ENCODE measurements at places on chromosomes 11 and 22.

DNA sequence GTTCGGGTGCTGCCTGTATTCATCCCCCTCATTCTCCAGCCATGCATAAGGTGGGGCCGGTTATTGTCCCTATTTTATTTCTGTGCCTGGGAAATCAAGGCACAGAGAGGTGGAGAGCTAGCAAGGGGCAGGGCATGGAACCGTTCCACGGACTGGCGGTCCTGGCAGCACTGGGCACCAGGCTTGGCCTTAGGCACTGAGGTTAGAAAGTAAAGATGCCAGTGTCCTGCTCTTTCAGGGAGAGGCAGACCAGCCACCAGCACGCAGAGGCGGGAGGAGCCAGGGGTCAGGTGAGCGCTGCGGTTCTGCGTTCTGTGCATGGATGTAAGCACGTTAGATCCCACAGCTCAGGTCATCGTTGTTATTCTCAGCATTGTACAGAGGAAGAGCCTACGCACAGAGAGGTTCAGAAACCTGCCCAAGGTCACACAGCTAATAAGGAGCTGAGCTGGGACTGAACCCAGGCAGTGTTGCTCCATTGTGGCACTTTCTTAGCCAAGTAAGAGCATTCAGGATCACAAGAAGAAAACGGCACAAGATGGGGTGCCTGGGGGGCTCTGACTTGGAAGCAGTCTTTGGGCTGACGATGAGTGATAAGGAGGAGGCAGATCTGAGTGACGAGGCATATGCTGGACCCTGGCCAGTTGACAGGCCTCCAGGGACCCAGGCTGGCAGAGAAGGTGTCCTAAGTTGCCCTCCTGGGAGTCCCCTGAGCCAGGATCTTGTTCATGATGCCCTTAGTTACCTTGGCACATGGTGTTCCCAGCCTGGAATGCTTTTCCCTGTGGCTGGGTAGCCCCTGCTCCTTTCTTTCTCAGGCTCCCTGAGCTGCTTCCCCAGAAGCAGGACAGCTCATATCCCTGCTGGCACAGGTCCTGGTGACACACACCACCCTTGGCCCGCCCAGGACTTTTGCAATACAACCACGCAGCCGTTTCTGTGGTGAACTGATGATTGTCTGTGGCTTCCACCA is 41.1 kb downstream of the OSBPL5 start:
- DNase-seq: peak; percentile 92

GRCh38 chr22:20234760-20235388 is 33.2 kb downstream of the RTN4R start:
- no peak for DNase-seq

GRCh38 chr11:67440229-67441097 is 2.8 kb downstream of the CORO1B start:
- no peak for DNase-seq

- no peak for DNase-seq
Measured at GRCh38 chr22:30261134-30261533, 5.5 kb downstream of the OSM start.

- DNase-seq: peak; percentile 62
Measured at GRCh38 chr11:130873761-130874160, 42.5 kb downstream of the SNX19 start.

DNA sequence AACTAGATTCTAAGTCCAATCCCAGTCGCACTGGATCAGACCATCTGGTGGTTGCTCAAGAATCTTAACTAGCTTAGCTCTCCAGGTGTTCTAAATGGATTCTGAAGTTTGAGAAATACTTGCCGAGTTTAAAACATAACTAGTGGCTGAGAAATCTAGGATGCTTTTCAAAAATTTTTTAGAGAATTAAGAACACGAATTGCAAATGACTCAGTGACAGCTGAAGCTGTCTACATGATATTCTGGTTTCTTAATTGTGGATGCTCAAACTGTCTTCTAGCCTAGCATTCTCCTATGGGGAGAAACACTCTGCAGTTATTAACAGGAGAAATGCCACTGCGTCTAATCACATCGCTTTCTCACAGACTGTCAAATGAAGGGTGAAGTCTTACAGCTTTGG is 20.2 kb upstream of the TP53AIP1 start:
- DNase-seq: no peak

GRCh38 chr22:29129808-29130140 is 56.9 kb downstream of the KREMEN1 start:
- DNase-seq: no peak

DNA sequence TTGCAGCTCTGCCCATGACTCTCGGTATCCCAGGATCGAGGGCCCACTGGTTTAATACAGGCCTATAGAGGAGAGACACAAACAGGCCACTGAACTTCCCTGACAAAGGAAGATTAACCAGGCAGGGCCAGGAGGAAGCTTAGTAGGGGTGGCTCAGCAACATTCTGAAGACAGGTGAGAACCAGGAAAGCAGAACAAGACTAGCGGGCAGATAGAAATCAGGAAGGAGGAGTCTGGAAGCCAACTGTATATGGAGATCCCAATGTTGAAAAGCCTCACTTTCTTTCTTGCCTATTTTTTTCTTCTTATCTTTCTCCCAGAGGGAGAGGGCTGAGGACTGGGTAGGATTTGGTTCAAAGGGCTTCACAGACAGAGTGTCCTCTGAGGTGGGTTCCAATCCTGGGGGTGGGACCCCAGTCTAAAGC is 5.4 kb downstream of the PI4KA start:
- DNase-seq: no peak

DNA sequence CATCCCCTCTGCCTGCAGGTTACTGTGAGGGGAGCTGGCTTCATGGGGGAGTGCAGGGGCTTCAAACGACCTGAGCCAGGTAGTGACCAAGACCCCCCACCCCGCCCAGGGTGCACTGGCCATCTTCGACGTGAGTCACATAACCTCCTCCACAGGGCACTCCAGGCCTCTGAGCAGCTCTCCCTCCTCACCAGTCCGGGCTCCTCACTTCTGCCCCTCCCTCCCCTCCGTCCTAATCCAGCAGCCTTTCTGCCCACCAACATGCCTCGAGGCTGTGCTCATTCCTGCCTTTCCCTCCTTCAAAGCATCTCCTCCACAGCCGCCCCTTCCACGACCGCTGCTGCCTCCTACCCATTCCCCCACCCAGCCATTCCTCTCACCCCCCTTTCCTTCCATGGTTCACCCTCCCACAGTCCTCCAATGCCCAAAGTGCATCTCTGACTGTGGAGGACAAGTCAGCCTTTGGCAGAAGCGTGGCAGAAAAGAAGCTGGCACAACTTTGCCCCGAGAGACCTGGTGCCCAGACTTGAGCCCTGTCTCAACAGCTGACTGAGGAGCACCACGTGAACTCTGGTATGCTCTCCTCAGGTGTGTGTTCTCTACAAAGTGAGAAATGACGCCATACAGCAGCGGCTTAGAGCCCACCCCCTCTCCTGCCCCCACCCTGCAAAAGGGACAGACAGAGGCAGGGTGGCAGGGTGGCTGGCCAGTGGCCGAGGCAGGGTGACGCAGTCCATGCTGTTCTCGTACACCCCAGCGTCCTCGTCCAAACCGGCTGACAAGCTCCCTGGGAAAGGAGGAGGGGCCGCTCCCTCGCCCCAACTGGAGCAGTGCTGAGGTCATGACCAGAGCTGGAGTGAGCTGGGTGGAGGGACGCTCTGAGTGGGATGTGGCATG is 30.4 kb downstream of the OPCML start:
- DNase-seq: no peak

GRCh38 chr22:21108379-21109115 is 62.8 kb downstream of the LRRC74B start:
- DNase-seq: no peak

DNA sequence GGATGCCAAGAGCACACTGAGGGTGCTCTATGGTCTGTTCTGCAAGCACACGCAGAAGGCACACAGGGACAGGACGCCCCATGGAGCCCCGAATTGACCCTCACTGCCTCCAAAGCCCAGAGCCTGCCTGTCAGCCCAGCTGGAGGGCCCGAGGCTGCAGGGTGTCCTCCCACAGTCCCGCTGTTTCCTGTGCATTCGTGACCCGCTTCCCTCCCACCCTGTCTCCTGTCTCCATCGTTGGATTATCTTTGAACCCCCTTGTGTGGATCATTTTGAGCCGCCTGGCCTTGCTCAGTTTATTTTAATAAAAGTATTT is 25.6 kb downstream of the PARVG start:
- DNase-seq: no peak

DNA sequence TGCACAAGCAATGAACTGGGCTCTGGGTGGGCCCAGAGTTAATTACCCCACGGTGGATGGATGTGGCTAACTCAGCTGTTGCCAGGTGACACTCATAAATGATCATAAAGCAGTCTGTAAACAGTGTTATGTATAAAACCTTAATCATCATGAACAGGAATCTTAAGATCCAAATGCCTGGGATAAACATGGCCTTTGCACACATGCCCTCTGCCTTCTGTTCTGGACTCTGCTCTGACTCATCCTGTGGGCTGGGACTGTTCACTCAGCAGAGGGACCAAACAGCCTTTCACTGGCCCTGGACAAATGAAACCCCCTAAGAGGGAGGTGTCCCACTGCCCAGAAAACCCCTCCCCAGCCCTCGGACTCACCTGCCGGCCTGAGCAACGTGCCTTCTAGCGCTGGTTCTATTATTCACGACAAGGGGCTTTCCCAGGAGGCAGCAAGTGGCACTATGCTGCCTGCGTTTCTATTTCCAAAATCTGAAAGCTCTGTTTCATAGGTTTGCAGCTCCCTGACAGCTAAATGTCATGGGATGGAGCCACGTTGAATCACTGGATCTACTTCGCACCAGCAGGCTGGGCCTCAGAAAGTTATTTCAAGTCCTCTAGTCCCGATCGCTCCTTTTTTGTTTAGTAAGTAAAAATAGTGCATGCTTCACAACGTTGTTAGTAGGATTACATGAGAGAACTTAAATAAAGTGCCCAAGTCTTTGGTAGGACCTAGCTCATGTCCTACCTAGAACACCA is 53.0 kb downstream of the LARGE1 start:
- DNase-seq: no peak

DNA sequence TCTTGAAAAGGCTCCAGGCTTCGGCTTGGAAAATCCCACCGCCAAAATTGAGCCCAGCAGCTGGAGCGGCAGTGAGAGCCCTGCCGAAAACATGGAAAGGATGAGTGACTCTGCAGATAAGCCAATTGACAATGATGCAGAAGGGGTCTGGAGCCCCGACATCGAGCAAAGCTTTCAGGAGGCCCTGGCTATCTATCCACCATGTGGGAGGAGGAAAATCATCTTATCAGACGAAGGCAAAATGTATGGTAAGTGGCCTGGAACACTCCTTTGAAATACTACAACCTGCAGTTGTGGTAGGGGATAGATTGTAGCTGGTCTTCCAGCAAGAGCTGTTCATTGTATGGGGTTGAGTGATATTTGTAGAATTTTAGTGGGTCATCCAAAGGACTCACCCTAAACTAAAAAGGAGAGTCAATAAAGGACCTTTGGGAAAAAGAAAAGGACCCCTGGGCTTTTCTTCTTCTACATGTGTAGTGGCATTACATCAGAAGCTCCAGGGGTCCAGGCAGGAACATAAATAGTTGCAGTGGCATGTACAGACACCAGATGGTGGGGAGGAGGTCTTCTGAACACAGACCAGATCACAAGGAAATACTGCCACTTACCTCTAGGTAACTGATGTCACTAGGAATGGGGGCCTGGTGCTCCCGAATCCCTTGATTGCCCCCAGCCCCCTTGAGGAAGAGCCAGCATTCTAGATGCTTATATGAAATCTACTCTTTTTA is 90.1 kb downstream of the TEAD1 start:
- DNase-seq: no peak

DNA sequence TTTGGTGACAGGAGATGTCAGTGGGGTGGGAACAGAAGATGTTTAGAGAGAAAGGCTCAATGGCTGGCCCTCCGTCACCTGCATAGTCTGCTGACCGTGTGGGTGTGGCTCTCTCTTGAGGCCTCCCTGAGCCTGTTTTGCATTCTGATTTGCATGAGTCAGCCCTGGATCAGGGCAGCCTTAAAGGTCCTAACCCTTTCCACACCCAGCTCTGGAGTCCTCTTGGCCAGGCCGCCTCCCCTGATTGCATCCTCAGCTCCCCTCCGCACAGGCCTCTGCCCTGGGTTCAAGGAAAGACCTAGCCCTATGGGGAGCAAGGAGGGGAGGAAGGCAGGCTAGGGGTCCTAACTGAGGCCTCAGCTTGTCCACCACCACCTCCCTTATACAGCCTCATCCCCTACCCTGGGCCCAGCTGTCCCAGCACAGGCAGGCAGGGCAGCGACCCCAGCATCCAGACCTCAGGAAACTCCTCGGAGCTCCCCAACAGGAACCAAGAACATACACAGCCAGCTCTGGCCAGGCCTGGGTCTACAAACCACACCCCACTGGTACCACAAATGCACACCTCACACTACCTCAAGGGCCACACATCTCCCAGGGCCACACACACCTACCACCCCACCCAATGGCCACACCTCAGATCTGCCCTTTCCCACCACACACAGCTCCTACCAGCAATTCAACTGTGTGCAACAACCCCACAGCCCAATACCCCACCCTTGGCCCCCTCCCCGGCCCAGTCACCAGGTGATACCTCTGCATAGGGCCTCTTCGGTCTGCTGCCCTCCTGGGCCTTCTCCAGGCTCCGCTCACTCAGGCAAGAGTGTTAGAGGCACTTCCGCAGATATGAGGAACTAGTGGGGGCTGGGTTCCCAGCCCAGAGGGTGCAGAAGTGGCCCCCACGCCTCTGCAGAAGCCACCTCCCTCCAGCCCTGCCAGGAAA is 13.7 kb downstream of the ARAP1 start:
- peak; percentile 34 for DNase-seq

GRCh38 chr11:78069465-78069864 is 5.8 kb downstream of the THRSP start:
- no peak for DNase-seq

- DNase-seq: peak; percentile 88
Measured at GRCh38 chr11:64304316-64305072, 830 bp upstream of the ESRRA start.

DNA sequence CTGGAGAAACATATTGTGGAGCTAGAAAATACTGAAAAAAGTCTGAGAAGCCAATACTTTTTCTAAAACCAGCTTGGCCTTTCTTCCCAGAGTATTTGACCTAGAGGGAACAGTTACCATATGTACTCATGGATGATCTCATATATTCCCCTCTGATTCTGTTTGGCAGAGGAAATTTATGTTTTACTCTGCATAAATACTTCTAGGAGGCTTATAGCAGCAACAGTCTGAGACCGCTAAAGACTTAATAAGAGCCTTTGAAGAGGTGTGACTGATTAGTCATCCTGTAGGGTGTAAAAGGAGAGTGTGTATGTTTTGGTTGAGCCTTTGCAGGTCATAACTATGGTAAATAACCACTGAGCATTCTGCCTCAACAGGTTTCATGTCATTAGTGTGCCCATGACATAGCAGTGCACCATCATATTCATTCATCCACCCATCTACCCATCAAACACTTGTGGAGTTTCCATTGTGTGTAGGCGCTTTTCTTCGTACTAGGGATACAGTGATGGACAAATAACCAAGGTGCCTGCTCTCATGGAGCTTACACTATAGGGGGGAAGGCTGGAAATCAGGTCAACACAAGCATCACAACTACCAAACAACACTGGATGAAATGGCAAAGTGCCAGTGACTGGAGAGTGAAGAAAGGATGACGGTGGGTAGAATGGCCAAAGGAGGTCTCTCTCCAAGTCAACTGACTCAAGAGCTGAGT is 44.5 kb downstream of the TRAF6 start:
- peak; percentile 15 for DNase-seq

- DNase-seq: peak; percentile 50
Measured at GRCh38 chr11:34314936-34315335, 42.9 kb downstream of the ABTB2 start.

- no peak for DNase-seq
Measured at GRCh38 chr11:20875889-20876288, 206.5 kb downstream of the NELL1 start.

GRCh38 chr11:68337399-68337835 is 25.0 kb downstream of the LRP5 start:
- DNase-seq: no peak

GRCh38 chr11:117345039-117345438 is 17.4 kb downstream of the CEP164 start:
- DNase-seq: no peak
